Fibroblast of skin of back (primary cell): ENCODE measurements at places on chromosomes 4 and X.

DNA sequence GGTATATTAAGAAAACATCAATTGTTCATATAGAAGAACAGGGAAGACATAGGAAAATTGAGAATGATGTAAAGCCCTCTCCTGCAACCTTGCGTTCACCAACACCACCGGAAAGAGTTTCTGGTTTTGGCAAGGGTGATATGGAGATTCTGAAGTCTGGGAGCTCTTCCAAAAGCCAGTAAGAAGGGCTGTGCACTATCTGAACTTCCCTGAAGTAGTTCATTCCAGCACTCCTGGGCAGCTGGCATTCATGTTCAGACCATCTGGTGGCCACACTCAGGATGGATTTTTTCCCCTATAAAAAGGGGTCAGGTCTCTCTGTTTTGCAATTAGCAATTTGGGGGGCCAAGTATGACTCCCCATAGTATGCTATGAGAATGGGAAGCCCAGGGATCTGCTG is 15.4 kb upstream of the TLR2 start:
- no peak for DNase-seq

DNA sequence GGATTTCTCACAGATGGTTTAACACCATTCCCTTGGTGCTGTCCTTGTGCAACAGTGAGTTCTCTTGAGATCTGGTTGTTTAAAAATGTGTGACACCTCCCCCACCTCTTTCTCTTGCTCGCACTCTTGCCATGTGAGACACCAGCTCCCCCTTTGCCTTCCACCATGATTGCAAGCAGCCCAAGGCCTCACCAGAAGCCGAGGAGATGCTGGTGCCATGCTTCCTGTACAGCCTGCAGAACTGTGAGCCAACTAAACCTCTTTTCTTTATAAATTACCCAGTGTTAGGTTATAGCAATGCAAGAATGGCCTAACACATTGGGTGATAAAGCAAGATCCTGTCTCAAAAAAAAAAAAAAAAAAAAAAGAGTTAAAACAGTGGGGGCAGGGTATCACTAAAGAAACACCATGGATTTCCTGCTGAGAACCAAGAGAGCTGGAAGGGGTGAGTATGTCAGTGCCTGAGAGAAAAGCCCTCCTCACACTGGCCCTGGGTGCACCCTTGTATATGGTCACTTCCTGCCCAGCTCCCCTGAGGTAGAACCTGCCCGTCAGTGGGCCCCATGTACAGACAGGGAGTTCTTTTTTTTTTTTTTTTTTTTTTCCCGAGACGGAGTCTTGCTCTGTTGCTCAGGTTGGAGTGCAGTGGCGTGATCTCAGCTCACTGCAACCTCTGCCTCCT is 46.4 kb downstream of the APOO start:
- no peak for DNase-seq

DNA sequence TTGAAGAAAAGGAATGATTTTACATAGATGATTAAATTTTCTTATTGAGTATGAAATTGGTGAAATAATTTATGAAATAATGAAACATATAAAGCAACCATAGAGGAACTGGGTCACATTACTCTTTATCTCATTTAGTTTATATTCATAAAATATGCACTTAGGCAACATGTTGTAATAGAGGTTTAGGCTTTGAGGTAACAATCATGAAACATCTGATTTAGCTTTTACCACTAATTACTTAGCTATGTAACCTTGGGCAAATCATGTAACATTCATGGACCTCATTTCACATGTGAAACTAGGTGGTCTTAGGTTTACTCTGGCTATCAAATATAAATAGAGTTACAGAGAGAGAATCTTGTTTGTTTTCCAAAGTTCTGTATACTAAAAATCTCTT is 54.5 kb upstream of the SMARCA5 start:
- DNase-seq, result no peak

DNA sequence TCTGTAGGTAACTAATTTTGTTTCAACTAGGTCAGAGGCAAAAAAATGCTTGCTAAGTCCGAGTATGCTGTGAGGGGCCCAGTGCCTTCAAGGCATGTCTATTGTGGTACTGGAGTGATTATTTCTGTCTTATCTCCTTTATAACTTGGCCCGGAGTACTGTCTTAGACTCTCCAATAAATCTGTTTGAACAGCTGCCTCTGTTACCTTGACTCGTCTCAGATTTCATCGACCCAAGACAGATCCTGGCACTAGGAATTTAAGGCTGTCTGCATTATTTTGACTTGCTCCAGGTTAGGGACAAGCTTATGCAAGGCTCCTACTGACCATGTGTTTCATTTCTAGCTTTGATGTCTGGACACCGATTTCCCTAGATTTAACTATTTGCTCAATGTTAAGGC is 41.1 kb upstream of the NKAP start:
- DNase-seq, result no peak

- peak; percentile 58 for DNase-seq
Measured at GRCh38 chr4:125620066-125620860, 305.5 kb downstream of the FAT4 start.

DNA sequence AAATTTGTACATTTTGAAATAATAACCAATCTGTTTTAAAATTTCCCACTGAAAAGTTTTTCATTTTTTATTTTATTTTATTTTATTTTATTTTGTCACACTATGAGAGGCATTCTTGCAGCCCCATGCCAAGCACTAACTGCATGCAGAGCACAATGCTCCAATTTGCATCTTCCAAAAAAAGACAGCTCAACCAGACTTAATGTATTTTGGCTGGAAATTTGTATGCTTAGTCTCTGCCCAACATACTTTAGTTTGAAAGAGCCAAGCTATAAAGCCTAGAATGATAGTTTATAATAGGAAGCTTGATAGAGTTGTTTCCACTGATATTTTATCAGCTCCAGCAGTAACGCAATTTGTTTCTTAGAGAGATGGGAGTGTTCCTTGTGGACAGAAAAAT is 235.5 kb downstream of the GALNTL6 start:
- DNase-seq, result no peak

- DNase-seq, result no peak
Measured at GRCh38 chr4:120225527-120225926, 158.9 kb upstream of the MAD2L1 start.

GRCh38 chrX:53526999-53527398 is 92.8 kb upstream of the HSD17B10 start:
- no peak for DNase-seq

GRCh38 chr4:154781983-154782293 is 866 bp downstream of the RBM46 start:
- DNase-seq, result no peak

DNA sequence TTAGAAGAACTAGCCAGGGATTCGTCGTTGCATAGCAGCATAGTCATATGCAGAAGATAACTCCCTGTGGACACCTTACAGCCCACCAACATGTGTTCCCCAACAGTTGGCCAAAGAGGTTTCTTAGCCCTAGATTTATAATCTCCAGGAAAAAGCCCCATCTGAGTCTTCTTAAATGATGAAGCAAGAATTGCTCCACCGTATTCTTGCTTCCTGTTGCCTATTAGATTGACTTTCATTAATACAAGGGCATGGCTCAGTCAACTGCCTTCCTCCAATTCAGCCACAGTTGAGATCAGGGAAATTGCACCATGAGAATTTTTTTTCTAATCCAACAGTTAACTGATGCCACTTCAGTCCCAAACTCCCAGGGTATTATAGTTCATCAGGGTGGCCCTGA is 5.2 kb upstream of the AFF2 start:
- DNase-seq, result no peak

DNA sequence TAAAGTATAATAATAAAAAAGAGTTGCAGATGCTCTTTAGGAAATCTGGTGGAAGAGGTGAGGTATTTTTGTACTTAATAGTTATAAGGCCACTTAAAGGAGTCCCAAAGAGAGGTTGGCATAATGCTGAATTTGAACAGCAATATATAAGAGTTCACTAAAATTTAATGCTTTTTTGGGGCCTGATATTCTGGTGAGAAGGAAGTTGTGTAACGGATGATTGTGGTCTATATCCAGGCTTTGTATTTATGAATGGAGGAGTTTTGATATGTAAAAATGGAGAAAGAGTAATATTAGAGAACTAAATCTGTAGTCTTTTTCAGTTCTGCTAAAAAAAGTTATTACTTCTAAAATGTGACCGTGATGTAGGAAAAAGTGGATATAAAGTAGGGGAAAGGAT is 20.4 kb downstream of the BMP2K start:
- no peak for DNase-seq

GRCh38 chrX:19566359-19567222 is 51.3 kb upstream of the MAP3K15 start:
- DNase-seq, result peak; percentile 54

DNA sequence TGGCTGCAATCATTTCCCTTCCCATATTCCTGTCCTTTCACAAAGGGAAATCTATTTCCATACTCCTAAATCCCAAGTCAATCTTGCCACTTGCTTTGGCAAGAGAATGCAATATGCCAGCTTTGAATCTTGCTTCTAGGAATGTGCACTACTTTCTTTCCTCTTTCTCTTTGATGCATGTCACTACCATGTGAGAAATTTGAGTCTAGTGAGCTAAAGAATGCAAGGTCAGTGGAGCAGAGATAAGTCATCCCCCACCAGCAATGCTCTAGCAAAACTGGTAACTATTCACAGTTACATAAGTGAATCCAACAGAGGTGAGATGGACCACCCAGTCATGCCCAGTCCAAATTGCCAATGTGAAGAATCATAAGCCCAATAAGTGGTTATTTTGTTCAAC is 910.4 kb downstream of the RAB28 start:
- no peak for DNase-seq

DNA sequence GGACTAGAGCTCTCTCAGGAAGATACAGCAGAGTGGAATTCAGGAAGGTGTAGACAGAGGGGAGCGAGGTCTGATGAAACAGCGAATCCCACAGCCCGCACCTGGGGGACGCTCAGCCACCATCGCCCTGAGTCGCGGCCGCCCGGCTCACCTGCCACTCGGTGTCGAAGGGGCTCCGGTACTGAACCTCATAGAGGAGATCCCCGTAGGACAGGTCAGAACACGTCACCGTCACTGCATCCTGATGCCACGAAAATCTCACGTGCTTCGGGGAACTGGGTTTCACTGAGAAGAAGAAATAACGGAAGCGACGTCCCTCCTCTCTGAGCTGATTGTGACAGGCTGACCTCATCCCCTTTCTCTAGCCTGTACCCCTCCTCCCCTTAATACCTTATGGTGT is 10.2 kb downstream of the CRLF2 start:
- DNase-seq, result no peak

GRCh38 chr4:133154725-133155124 is 5.6 kb downstream of the PCDH10 start:
- DNase-seq, result peak; percentile 61

- no peak for DNase-seq
Measured at GRCh38 chrX:147935156-147935758, 23.5 kb downstream of the FMR1 start.

DNA sequence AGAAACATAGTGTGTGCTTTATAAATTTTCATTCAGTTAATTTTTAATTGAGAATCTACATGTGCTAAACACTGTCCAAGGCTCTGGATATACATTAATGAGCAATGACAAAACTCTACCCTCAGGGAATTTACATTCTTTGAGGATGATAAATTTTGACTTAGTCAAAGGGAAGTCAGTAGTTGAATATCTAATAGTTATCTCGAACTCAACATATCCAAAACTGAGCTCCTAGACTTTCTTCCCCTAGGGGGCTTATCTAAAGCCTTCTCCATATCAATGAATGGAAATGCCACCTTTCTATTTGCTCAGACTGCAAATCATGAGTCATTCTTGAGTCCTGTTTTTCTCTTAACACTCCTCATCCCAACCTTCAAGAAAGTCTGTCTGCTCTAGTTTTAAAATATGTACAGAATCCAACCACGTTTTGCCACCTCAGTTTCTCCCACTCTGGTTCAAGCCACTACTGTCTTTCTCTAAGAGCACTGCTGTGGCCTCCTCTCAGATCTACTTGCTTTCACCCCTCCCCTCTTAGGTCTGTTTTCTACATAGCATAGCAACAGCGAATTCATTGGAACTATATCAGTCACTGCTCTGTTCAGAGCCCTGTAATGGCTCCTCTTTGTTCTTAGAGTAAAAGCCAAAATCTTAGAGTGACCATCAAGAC is 9.5 kb downstream of the PARM1 start:
- DNase-seq, result no peak

GRCh38 chrX:123859409-123859845 is 426 bp upstream of the XIAP start:
- no peak for DNase-seq

DNA sequence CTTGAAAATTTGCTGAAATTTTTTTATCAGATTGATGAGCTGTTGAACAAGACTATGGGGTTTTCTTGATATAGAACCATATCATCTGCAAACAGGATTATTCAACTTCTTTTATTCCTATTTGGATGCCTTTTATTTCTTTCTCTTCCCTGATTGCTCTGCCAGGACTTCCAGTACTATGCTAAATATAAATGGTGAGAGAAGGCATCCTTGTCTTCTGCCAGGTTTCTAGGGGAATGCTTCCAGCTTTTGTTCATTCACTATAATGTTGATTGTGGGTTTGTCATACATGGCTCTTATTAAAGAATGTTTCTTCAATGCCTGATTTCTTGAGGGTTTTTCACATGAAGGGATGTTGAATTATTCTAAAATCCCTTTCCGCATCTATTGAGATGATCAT is 1139.5 kb downstream of the FAM133A start:
- DNase-seq, result no peak

DNA sequence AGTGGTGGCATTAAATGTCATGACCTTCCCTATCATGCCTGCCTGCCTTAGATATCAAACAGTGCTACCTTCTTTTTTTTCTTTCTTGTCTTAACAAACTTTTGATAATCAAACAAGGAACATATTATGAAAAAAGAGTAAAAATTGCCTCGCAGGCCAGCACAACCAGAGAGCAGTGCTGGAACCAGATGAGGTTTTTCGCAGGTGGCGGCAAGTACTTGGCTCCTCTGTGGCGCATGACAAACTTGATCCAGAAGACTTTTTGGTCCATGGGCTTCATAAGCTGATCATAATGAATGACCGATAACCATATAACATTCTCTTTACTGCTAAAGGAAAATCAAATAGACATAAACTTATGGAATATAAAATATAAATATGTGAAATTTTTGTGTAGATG is 61.8 kb downstream of the UGT2B10 start:
- DNase-seq, result no peak

GRCh38 chr4:182644683-182645050 is 272.5 kb downstream of the DCTD start:
- DNase-seq, result peak; percentile 75

- DNase-seq, result no peak
Measured at GRCh38 chr4:18756671-18757070, 735.1 kb upstream of the LCORL start.

- no peak for DNase-seq
Measured at GRCh38 chr4:66840178-66840577, 705.1 kb downstream of the CENPC start.

GRCh38 chr4:113394730-113395530 is 345.5 kb downstream of the ANK2 start:
- DNase-seq, result peak; percentile 84

GRCh38 chr4:25552580-25553271 is 102.9 kb upstream of the SLC34A2 start:
- DNase-seq, result no peak

GRCh38 chr4:52560844-52561280 is 98.2 kb downstream of the USP46 start:
- peak; percentile 30 for DNase-seq

- no peak for DNase-seq
Measured at GRCh38 chrX:118239913-118240698, 105.8 kb upstream of the WDR44 start.

GRCh38 chr4:33063241-33063640 is 2343.1 kb downstream of the PCDH7 start:
- peak; percentile 91 for DNase-seq

- no peak for DNase-seq
Measured at GRCh38 chr4:167183036-167183435, 51.3 kb downstream of the SPOCK3 start.

GRCh38 chrX:48958635-48959094 is 1.3 kb upstream of the OTUD5 start:
- peak; percentile 68 for DNase-seq

GRCh38 chrX:2533424-2533823 is 32.6 kb upstream of the DHRSX start:
- no peak for DNase-seq
